Activated CD8-positive, alpha-beta T cell treated with anti-CD3 and anti-CD28 coated beads for 36 hours (primary cell): ENCODE measurements at places on chromosomes 6 and 20. TPM values are rescaled to one million over a fixed set of nuclear protein-coding genes. Genes with fewer than 3 reads are reported as not detected.

- H3K36me3 ChIP-seq = peaks cover 19% of the 10 kb centered on the region
- peaks cover 82% of the 10 kb centered on the region for H3K4me1 ChIP-seq
- DNase-seq = peak; percentile 97
- H3K4me3 ChIP-seq = peak overlapping the region; percentile 75
- H3K27ac ChIP-seq = peak overlapping the region; percentile 99
- H3K27me3 ChIP-seq = no peaks in the 10 kb centered on the region
Observed at GRCh38 chr6:30769088-30769852, 24.9 kb upstream of the IER3 start.

DNA sequence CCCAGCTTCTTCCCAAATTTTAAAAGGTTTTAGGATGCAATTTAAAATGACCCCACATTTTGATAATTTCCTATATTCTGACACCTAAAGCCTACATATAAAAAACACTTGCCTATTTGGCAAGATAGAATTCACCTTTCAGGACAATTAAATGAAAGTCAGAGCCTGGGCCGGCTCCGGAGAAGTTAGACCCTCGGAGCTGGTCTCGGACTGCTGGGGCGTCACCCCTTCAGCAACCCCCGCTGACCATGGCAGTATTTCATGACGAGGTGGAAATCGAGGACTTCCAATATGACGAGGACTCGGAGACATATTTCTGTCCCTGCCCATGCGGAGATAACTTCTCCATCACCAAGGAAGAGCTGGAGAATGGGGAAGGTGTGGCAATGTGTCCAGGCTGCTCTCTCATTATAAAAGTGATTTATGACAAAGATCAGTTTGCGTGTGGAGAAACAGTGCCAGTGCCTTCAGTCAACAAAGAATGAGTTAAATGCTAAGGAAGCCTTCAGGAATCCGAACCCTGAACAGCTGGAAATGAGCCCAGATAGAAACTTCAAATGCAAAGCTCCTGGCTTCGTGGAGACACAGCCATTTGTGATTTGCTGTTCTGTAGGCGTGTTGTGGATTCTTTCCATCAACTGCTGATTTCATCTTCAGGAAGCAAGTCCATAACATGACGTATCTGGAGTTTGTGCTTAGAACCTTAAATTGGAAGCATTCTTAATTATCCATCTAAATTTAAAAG, 16.0 kb downstream of the TCFL5 start:
- H3K27ac ChIP-seq = no peak overlapping the region
- no peak overlapping the region for H3K4me3 ChIP-seq
- H3K27me3 ChIP-seq = no peaks in the 10 kb centered on the region
- H3K36me3 ChIP-seq = peaks cover 5% of the 10 kb centered on the region
- no peak for DNase-seq
- H3K4me1 ChIP-seq = no peaks in the 10 kb centered on the region

DNA sequence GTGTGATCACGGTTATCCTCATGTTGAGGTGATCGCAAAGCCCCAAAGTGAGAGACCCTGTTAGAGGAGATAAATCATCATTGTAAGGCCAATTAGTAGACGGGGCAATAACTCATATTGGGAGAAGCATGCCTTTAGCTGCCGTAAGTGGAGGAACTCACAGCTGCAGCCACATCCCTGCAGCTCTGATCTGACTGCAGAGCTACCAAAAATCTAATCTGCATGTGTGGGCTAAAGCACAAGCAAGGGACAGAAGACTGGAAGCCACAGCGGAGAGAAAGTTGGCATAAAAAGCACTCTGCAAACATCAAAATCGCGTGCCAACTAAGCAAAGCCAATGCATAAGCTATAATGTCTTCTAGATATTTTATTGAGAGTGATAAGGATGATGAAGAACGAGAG, 79.8 kb downstream of the TBC1D7 start:
- H3K36me3 ChIP-seq = no peaks in the 10 kb centered on the region
- peaks cover 5% of the 10 kb centered on the region for H3K27me3 ChIP-seq
- no peak overlapping the region for H3K4me3 ChIP-seq
- no peaks in the 10 kb centered on the region for H3K4me1 ChIP-seq
- DNase-seq = no peak

GRCh38 chr6:43799551-43800297, 29.7 kb downstream of the VEGFA start:
- H3K4me3 ChIP-seq = no peak overlapping the region
- peak overlapping the region; percentile 7 for H3K27ac ChIP-seq
- H3K4me1 ChIP-seq = peaks cover 4% of the 10 kb centered on the region
- H3K27me3 ChIP-seq = no peaks in the 10 kb centered on the region
- DNase-seq = no peak

- H3K4me1 ChIP-seq = no peaks in the 10 kb centered on the region
- no peak for DNase-seq
- no peaks in the 10 kb centered on the region for H3K36me3 ChIP-seq
- no peak overlapping the region for H3K4me3 ChIP-seq
- peaks cover 36% of the 10 kb centered on the region for H3K27me3 ChIP-seq
Observed at GRCh38 chr20:58722877-58723627, 30.5 kb downstream of the NPEPL1 start.

- DNase-seq = no peak
- H3K27me3 ChIP-seq = no peaks in the 10 kb centered on the region
- H3K27ac ChIP-seq = no peak overlapping the region
- H3K36me3 ChIP-seq = no peaks in the 10 kb centered on the region
- no peak overlapping the region for H3K4me3 ChIP-seq
Observed at GRCh38 chr6:162708971-162709370, 18.6 kb downstream of the PRKN start.

GRCh38 chr6:11276911-11277274, 44.4 kb upstream of the NEDD9 start:
- peaks cover 24% of the 10 kb centered on the region for H3K36me3 ChIP-seq
- peaks cover 45% of the 10 kb centered on the region for H3K4me1 ChIP-seq
- no peak overlapping the region for H3K4me3 ChIP-seq
- peak; percentile 21 for DNase-seq
- no peaks in the 10 kb centered on the region for H3K27me3 ChIP-seq

- H3K27ac ChIP-seq = no peak overlapping the region
- no peaks in the 10 kb centered on the region for H3K27me3 ChIP-seq
- H3K4me3 ChIP-seq = no peak overlapping the region
Observed at GRCh38 chr20:50919567-50919966, 11.7 kb downstream of the ADNP start.

DNA sequence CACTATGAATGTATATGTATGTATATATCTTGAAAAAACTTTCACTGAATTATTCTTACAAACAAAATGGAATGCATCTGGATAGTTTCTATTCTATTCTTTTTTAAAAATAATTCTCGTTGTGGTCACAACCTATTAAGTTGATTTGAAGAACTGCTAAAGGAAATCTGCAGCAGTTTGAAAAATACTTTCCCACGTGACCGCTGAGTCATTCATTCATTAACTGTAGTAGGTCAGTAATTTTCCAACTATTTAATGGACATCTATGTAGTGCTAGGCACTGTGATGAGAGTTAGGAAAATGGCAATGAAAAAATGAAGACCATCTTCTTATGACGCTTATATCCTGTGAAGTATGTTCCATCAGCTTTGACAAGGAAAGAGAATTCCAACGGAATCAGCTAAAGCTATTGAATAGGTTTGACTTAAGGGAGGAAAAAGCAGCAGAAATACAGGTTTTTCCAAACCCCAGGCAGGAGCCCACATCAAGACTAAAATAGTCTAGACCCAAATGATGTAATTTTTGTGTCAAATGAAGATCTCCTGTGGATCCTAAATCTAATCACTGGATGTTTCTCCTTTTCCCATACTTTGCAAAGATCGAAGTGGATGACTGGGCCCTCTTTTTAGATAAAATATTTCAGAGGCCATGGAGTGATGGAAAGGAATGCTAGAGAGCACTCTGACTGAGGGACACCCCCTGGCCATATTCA, 4.1 kb upstream of the EFHC1 start:
- no peak for DNase-seq
- no peaks in the 10 kb centered on the region for H3K27me3 ChIP-seq
- peak overlapping the region; percentile 4 for H3K27ac ChIP-seq
- peaks cover 32% of the 10 kb centered on the region for H3K4me1 ChIP-seq
- no peaks in the 10 kb centered on the region for H3K36me3 ChIP-seq

DNA sequence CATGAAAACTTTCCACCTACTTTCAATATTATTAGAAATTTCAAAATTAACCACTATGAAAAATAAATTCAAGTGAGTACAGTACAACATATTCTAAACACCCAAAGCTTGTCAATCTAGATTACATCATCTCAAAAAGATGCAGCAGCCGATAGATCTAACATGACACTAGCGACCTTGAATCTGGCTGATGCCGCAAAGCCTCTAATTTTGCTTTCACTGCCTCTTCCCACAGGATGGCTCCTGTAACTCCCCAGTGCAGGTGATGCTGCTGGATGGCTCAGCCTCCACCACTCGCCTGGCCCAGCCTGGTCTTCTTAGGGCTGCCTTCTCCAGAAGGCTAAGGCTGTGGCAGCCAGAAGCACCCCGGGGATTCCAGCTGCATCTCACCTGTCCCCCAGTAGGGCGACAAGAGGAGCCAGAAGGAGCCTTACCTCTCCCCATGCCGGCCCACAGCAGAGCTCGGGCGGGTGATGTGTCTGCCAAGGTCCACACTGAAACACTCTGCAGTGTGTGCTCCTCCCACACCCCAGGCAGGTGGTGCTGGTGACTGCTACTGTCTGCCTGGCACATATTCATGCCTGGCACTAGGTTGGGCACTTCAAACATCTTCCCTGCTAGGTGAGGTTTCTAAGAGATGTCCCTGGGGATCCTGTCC, 82.1 kb downstream of the SLC23A2 start:
- H3K27me3 ChIP-seq = no peaks in the 10 kb centered on the region
- no peaks in the 10 kb centered on the region for H3K36me3 ChIP-seq
- peaks cover 6% of the 10 kb centered on the region for H3K4me1 ChIP-seq
- H3K27ac ChIP-seq = no peak overlapping the region
- no peak overlapping the region for H3K4me3 ChIP-seq
- no peak for DNase-seq

GRCh38 chr6:167472880-167473279, 148.0 kb downstream of the TTLL2 start:
- H3K4me3 ChIP-seq = no peak overlapping the region
- no peak overlapping the region for H3K27ac ChIP-seq
- H3K36me3 ChIP-seq = no peaks in the 10 kb centered on the region
- no peaks in the 10 kb centered on the region for H3K27me3 ChIP-seq

DNA sequence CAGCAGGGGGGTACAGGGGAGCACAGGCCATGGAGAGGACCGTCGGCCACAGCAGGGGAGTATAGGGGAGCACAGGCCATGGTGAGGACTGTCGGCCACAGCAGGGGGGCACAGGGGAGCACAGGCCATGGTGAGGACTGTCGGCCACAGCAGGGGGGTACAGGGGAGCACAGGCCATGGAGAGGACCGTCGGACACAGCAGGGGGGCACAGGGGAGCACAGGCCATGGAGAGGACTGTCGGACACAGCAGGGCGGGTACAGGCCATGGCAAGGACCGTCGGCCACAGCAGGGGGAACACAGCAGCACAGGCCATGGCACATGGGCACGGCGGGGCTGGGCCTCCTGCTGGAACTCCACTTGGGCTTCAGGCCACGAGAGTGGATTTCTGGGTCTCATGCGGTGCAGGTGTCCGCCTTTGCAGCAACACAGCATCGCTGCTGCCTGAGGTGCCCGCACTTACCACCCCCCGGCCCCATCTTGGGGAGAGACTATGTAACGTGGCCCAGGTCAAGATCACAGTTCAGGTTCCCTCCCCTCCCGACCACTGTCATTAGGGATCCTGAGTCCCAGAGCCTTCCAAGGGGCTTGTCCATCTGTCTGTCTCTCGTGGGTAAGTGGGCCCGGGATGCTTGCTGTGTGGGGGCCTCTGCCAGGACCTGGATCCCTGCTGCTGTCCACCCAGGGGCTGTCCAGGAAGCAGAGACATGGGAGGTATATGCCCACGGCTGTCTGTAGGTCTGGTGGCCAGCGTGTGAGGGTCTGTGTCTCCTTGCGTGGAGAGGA, 2.5 kb downstream of the NPBWR2 start:
- peaks cover 20% of the 10 kb centered on the region for H3K4me1 ChIP-seq
- no peaks in the 10 kb centered on the region for H3K36me3 ChIP-seq
- H3K27ac ChIP-seq = no peak overlapping the region
- DNase-seq = peak; percentile 1
- peaks cover 14% of the 10 kb centered on the region for H3K27me3 ChIP-seq
- H3K4me3 ChIP-seq = no peak overlapping the region

GPX5 gene
- not detected for total RNA-seq

DNA sequence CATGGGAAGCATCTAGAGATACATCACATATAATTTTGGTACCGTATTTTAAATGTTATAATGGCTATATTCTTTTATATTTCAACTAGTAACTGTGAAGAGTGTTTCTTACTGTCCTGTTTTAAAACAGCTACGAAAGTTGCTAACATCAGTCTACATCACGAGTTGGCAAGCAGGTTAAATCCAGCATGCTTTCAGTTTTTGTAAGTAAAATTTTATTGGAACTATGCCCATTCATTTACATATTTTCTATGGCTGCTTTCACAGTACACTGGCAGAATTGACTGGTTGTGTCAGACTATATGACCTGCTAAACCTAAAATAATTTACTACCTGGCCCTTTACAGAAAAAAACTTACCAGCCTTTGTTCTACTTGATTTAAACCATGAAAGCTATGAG, 478.1 kb downstream of the PHF3 start:
- no peak overlapping the region for H3K27ac ChIP-seq
- no peaks in the 10 kb centered on the region for H3K27me3 ChIP-seq

DNA sequence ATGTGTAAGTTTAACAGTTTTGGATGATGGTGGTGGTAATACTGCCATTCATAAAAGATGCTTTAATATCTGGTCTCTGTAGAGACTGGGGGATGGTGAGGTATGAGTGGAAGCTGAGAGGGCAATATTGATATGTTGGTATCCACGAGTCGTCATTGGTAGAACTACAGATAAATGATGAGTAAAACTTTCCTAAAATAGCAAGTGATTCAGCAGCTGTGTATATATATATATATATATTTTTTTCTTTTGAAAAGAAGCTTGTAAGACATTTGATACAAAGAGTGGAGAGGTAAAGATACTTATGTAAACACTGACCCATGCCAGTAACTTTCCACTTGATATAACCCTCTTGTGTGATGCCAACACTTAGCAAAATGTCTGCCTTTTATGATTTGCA, 41.7 kb upstream of the CITED2 start:
- H3K27me3 ChIP-seq = peaks cover 3% of the 10 kb centered on the region
- DNase-seq = no peak
- H3K27ac ChIP-seq = no peak overlapping the region
- H3K36me3 ChIP-seq = no peaks in the 10 kb centered on the region
- no peak overlapping the region for H3K4me3 ChIP-seq
- H3K4me1 ChIP-seq = no peaks in the 10 kb centered on the region

DNA sequence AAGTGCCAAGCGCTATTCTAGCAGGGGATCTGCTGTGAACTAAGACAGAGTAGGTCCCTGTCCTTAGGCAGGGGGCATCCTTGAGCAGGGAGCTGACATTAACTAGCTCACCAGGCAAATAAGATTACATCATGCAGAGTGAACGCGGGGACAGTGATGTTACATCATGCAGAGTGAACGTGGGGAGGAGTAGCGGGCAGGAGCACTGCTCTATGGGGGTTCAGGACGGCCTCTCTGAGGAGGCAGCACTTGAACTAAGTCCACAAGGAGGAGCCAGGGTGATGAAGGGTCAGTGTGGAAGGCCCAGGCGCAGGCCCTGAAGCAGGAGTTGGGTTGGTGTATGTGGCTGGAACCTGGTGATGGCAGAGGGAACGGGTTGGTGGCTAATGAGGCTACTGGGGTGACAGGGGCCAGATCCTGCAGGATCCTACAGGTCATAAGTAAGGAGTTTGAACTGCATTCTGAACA, 38.7 kb downstream of the KAT14 start:
- peak overlapping the region; percentile 1 for H3K27ac ChIP-seq
- no peak overlapping the region for H3K4me3 ChIP-seq
- no peaks in the 10 kb centered on the region for H3K27me3 ChIP-seq
- H3K36me3 ChIP-seq = peaks cover 72% of the 10 kb centered on the region
- peaks cover 14% of the 10 kb centered on the region for H3K4me1 ChIP-seq
